DMS53 (cell line): ENCODE measurements at places on chromosomes 3 and 15.

GRCh38 chr15:90165659-90166489 is 35.3 kb upstream of the SEMA4B start:
- peak; percentile 99 for DNase-seq

DNA sequence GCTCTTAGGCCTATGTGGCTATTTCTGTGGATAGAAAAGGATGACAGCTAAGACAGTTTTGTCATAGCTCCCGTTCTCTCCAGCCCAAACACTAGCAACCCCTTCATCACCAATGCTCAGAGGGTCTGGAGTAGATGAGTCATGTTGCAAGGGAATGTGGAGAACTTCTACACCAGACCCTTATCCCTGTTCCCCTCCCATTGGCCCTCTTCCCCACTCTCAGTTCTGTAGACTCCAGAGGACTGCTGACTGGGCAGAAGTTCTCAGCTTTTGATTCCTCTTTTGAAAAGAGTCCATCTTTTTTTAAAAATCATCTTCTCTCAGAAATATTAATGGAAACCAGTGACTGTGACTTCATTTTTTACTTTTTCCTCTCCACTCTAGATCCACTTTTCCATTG is 2.4 kb upstream of the MYZAP start:
- no peak for DNase-seq

GRCh38 chr3:193903512-193903817 is 232.5 kb upstream of the HES1 start:
- no peak for DNase-seq

- no peak for DNase-seq
Measured at GRCh38 chr3:170712798-170713197, 126.9 kb upstream of the SLC7A14 start.

DNA sequence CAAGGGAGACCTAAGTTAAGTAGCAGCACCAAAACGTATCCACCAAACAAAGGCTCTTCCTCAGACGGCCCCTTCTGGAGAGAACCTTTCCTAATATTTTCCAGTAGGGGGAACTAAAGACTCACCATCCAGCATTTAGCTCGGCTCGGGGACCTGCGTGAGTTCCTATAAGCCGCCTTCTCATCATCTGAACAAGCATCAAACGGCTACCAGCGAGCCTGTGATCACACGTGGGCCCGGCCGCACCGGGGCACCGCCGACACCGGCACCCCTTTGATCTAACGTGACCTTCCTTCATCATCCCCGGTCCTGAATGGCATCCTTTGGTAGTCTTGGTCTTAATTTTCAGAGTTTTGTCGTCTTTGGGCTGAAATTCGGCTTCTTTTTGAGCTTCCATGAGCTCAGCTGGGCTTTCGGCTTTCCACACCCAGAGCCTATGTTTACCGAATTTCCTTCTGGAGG is 1.4 kb upstream of the ROBO2 start:
- peak; percentile 80 for DNase-seq

- DNase-seq, result no peak
Measured at GRCh38 chr15:95687061-95687460, 643.4 kb upstream of the NR2F2 start.

GRCh38 chr3:194827486-194827885 is 141.8 kb downstream of the FAM43A start:
- DNase-seq, result no peak

DNA sequence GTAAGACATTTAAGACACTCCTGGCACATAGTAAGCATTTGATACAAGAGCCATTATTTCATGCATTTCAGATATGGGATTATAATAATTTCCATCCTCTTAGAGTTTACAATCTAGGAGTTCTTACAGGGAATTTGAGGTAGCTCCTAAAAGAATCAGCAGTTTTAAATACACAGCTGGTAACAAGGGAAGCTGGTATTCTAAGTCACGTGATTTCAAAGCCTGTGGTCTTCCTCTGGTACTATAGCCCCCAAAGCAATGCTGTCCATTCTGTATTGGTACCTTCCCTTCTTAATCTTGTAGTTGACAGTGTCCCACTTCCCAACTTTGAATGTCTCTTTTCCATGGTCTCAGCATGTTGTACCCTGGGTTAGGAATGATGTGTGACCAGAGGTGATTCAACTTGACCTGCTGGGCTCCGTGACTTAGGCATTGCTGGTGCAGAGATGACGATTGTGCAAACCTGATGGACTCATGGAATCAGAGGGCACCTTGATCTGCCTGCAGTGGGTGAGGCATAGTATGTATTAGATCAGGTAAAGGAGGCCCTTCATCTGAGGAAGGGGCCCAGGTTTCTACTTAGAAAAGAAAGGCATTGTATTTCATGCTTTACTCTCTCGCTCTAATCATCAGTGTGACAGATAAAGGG is 122.9 kb downstream of the AKAP13 start:
- no peak for DNase-seq

- no peak for DNase-seq
Measured at GRCh38 chr3:63034101-63034500, 158.9 kb upstream of the CADPS start.

DNA sequence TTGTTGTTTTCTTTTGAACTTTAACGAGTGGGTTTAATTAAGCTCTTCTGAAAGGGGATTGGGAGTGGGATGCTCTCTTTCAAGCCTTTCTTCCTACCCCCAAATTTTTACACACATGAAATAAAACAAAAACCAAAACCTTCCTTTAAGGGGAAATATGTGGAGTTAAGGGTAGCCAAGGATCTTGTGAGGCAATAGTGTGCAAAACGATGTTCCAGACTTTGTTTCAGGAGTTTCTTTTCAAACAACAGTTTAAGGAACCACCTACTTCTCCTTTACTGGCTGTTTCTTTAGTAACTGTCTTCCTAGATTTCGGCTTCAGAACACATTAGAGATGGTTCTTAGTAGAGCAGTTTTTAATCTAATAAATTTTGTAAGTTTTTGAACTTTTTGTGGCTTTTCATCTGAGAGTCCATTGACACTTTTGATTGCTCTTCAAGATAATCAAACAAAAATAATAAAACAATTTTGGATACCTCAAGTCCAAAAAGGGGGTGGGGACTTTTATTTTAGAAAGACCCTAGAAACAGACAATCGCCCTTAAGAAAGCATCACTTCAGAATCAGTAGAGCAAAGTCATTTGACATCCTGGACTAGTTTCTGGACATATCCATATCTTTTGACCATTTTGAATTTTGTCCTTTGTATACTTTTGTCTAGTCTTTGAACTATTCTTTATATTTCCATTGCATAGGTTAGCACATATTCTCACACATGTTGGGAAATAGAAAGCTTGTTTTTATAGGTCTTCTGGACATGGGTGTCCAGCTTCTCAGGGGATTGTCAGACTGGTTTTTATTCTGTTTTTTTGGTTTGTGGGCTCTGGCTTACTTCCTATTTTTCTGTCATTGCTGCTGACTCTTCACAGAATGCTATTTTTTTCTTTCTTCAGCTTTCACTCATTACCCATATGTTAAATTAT is 6.0 kb downstream of the DIPK2A start:
- DNase-seq, result no peak

DNA sequence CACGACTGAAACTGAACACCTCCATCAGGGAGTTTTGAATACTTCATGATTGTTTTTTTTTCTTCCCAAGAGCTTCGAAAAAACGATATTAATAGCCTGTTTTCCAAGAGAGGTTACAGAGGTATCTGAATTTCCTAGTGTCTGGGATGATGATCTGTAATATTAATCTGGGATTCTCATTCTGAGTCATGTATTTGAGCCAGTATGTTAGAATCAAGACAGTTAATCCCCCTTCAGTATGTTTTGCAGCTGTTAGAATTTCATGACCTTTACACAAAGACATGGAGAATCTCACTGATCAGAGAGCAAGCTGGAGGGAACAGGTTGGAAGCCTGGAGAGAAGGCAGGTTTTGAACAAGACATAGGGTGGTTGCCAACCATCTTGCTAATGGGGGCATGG is 234.5 kb upstream of the GAP43 start:
- DNase-seq, result no peak

GRCh38 chr3:37701734-37702433 is 159.8 kb upstream of the CTDSPL start:
- DNase-seq, result no peak

DNA sequence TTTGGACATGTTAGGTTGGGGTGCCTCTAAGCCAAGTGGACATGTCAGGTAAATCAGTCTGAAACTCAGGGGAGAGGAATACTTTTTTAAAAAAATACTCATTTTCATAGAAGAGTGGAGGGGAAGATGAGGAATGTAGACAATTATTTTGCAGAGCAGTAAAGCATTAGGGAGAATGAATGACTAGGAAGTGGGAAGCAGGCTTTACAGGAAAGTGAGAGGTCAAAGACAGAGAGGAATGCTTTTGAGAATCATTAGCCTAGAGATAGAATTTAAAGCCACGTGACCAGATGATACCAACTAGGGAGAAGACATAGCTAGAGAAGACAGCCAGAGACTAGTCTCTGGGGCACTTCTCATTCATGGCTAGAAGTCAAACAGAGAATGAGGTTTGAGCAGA is 91.0 kb downstream of the RAD18 start:
- DNase-seq, result no peak

DNA sequence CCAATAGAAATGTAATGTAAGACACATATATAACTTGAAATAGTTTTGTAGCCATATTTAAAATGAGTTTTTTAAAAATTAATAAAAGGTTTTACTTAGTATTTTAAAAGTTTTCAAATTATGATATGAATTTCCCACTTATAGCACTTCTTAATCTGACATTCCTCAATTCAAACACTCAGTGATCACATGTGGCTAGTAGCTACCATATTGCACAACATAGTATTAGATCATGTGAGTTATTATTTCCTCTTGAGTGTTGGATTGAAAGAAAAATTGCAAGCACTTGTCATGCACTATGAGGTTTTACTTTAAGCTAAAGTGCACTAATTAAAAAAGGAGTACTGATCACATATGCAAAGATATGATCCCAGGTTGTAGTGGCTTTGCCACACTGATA is 453.4 kb upstream of the ROBO2 start:
- no peak for DNase-seq

- no peak for DNase-seq
Measured at GRCh38 chr3:196149375-196149774, 61.8 kb downstream of the ZDHHC19 start.

DNA sequence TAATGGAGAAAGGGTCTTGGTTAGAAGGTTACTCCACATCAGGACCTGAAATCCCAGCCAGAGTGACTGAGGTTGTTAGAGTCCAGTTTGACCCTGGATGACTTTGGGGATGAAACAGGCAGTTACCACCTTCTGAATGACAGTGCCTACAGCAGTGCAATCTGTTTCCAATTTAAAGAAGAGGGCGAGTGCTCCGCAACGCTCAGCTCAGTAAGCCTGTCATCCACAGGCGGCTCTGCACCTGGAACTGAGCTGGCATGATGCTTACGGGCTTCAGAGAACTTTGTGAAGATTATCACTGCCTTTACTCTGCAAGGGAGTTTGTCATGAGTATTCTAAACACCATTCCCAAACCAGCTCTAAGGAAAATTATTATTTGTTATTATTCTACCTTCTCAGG is 127.7 kb upstream of the SLC24A5 start:
- DNase-seq, result no peak

GRCh38 chr3:71554649-71555048 is 28.9 kb downstream of the FOXP1 start:
- DNase-seq, result no peak

- no peak for DNase-seq
Measured at GRCh38 chr15:88918738-88919137, 5.6 kb upstream of the MFGE8 start.

DNA sequence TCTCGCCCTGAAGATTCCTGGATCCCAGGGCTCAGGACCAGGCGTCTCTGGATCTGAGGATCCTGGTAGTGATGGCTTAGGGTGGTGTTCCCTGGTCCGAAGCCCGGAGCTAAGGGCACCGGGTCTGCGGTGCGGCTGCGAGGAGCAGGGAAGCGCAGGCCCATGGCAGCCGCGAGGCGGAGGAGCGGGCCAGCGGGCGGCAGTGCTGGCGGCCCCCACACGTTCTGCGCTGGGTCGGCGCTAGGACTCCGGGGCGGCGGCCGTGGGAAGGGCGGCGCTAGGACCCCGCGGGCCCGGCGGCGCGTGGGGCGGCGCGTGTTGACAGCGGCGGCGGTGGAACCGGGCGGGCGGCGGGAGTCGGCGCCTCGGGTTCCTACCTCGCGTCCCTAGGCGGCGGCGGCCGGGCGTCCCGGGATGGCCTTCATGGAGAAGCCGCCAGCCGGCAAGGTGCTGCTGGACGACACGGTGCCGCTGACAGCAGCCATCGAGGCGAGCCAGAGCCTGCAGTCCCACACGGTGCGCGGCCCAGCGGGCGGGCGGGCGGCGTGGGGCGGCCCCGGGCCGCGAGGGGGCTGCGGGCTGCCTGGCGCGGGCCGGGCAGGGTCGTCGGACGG is at the start of gene PXK:
Gene PXK, plus strand, starts transcription at position 318 of the 614 bp plus-strand sequence. Its CDS starts 97 bp downstream, at position 415.
- DNase-seq, result peak; percentile 62

DNA sequence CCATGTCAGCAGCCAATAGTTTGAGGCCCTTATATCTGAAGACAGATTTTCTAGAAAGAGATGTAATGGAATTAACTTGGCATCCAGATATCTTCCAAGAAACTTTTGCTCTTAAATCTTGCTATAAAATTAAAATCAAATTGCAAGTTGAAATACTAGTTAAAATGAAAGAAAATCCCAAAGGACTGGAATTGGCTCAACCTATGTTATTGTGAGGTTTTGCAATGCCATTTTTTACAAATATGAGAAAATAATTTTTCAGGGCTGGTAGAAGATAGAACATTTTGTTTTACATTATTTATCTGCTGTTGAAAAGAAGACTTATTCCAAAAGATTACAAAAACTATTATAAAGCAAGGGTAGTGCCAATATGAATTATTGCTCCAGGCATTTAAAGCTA is 92.2 kb upstream of the AGTR1 start:
- DNase-seq, result no peak

GRCh38 chr15:100861511-100861991 is 18.1 kb upstream of the ALDH1A3 start:
- DNase-seq, result no peak

GRCh38 chr3:194306109-194306686 is 44.9 kb downstream of the CPN2 start:
- DNase-seq, result no peak

DNA sequence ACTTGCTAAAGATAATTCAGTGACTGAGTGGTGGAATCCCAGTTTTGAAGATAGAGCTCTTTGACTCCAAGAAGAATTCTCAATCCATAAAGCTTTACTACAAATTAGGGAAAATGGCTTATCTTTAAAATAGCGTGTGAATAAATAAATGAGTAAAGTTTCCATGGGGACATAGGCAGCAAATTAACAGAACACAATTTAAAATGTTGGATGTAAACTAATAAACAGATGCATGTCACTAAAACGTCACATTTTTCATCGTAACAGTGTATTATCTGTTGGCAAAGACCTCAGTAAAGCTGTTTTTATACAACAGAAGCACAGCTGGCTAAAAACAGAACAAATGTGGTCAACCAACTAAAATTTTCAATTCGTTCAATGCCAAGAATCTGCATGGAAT is 913.9 kb upstream of the CFAP20DC start:
- DNase-seq, result no peak
